ENCODE measurements at places on chromosomes 7 and 10. TPM values are rescaled to one million over a fixed set of nuclear protein-coding genes. Genes with fewer than 3 reads are reported as not detected.
A peak's percentile ranks its signal among the peaks of the same experiment; 100 is the strongest.

The HOXA7 gene
- not detected for total RNA-seq

GRCh38 chr10:112189465-112189864 lies 5.9 kb upstream of the GPAM start:
- DNase-seq = no peak

DNA sequence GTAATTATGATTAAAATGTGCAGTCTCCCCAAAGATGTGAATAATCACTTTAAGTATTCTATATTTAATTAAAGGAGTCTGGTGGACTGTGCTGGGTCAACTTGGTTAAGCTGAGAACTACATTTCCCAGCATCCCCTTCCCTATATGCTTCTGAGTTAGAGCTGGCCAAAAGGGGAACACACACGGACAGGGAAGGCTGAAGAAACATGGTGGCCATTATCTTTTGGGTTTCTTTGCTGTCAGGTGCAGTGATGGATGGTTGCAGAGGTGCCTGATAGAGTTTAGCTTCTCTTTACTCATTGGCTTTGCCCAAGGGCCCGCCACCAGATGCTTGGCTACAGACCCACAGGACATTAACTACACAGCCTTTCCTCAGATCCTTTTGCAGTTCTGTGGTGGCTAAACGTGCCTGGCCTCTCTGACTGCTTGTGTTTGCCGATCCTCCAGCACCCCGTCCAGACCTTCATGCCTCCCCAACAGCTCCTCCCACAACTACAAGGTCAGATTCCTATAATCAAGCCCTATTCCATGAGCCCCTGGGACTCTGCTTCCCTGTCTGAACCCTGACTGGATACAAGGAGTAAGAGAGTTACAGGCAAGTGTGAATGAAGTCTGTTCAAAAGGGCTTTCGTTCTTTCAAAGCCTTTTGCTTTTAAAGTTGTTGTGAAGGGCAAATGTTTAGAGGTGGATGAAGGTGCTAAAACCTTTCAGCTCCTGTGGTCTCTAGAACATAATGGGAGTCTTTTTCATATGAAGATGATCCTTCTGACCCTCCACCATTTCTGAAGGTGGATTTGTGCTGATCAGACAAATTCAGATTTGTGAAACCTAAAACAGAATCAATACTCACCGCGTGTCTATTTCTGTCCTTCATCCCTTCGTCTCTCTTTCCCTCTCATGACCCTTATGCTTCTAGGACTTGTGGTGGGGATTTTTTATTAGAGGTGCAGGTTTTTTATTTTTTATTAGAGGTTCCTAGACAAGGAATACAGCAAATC lies 21.5 kb downstream of the BUB3 start:
- DNase-seq = no peak

DNA sequence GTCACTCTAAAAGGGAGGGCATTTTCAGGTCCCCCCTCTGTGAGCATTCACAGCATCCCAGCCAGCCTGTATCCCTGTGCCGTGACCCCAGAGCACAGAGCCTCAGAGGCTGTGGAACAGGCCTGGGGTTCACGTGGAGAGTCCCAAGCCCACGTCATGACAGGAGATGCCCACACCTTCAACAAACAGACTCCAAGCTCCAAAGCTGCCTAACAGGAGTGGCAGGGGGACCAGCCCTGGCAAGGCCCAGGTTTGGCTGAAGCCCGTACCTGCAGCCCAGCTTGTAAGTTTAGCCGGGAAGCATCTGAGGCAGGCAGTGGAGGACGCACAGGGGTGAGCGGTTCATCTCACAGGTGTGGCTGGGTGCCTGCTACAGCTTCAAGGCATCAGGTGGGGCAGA lies 33.5 kb downstream of the LHPP start:
- no peak for DNase-seq

DNA sequence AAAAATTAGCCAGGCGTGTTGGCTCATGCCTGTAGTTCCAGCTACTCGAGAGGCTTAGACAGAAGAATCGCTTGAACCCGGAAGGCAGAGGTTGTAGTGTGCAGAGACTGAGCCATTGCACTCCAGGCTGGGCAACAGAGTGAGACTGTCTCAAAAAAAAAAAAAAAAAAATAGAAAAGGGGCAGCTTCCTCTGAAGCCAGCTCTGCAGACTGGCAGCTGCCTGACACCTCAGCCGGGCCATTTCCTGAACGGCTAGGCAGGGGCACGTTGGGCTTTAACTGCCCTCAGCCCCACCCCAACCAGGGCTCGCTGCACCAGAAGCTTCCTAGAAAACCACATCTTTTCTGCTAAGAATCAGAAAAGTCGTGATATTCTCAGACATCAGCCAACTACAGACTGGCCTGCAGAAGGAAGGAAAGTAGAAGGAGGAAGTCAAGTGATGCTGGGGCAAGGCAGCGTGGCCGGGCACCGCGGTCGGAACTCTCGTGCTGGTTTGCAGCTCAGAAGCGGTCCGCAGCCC lies 38.0 kb downstream of the PRKAG2 start:
- DNase-seq = peak; percentile 78

GRCh38 chr7:123871998-123872867 lies 27.3 kb downstream of the HYAL4 start:
- peak; percentile 67 for DNase-seq

The CLDN4 gene
- not detected for total RNA-seq

DNA sequence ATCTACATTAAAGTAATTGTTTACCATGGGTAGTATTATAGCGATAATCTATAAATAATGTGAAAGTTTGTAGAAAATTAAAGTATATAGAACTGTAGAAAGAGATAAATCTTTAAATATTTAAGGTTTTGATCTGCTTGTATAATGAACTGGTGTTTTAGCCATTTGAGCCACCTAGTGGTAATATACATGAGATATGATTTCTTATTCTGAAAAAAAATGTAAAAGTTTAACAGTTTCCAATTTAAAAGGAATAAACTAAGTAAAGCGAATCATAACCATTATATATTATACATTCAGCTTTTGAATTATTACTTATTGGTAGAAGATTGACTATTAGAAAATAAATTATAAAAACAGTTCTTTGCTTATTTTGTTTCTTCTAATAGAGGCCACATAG lies 91.2 kb downstream of the OTUD1 start:
- no peak for DNase-seq

DNA sequence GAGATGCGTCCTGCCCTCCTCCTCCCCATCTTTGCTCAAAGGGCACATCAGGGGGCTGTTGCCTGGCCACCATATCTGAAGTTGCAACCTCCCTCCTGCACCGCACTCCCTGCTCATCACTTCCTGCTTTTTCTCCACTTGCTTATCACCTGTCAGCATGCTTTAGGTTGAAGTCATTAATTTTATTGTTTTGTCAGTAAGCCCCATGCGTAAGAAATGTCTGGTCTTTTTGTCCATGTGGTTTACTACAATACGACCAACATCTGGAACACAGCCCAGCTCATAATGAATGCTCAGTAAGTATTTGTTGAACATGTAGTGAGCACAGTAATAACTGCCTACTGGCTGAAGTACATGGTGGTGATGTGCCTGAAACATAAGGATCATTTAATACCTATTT lies 71.6 kb upstream of the GJD4 start:
- no peak for DNase-seq

GRCh38 chr7:50262916-50263690 lies 41.4 kb upstream of the IKZF1 start:
- no peak for DNase-seq

DNA sequence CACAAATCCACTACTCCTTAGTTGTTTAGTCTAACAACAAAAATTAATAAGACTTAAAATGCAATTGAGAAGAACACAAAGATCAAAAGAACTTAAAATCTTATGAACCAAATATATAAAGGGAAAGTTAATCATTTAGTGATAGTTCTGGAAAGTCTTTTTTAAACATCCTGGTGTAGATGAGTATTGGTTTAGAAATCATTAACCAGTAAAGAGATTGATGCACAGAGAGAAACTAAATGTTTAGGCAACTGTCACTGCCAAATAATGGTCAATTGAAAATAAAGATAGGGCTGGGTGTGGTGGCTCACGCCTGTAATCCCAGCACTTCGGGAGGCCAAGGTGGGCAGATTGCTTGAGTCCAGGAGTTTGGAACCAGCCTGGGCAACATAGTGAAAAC lies 44.9 kb downstream of the SP8 start:
- DNase-seq = no peak

DNA sequence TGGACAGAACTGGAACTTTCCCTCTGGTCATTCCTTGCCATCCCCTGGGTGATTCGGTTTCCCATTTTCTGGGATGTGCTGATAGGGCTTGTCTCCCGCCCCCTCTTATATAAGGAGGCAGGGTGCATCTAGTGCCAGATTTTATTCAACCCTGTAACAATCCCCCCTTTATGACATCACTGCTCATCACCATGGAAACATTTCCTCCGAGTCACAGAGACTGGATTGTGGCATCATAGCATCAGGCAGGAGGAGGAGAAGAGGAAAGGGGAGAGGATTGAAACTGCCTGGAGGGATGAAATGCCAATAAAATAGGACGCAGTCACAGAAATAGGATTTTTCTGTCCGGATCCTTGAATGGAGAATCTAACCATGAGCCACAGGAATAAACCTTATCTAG lies 25.0 kb downstream of the SORCS3 start:
- DNase-seq = no peak

The DPYSL4 gene
- 24.9 TPM for total RNA-seq

The ADAM22 gene
- total RNA-seq = 1.2 TPM

The HKDC1 gene
- total RNA-seq = not detected

The AKR1B15 gene
- not detected for total RNA-seq

- DNase-seq = no peak
Observed at GRCh38 chr10:64648915-64649314, 1127.7 kb downstream of the REEP3 start.

DNA sequence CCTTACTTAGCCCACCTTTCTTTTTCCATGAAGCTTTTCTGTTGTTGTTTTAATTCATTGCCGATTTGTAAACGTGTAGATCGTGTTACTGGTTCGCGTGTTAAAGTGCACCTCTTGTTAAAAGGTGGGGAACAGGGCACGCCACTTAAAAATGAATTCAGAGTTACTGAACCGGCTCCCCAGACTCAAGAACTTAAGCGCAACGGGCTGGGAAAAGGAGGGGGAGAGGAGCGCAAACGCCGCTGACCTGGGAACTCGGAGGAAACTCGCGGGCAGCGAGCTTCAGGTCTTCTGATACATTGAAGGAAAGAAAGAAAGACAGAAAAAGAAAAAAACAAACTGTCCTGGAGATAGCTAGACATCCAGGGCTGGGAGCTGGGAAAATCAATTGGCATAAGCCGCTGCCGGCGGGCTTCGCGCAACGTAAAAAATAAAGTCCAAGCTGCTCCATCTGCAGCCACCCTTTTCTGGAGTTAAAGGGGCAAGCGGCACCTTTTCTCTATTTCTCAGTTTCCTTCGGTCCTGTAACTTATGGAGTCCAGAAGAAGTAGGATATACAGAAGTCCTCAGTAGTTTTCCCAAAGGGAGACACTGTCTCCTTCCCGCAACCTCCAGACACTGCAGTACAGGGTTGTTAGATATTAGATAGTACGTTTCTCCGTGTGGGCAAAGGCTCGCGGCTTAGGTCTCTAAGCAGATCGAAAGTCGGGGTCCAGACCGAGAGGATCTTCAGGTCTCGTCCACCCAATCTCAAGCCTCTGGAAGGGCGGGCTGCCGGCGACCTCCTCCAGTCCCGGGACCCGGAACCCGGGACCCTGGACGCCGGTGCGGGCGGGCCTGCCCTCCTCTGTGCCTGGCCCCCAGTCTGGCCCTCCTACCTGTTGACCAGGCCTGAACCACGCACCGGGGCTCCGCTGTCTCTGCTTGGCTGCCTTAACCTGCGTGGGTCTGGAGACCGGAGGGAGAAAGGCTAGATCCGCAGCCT lies 1.8 kb upstream of the DLX6 start:
- no peak for DNase-seq

The KAZALD1 gene
- total RNA-seq = 4.8 TPM

DNA sequence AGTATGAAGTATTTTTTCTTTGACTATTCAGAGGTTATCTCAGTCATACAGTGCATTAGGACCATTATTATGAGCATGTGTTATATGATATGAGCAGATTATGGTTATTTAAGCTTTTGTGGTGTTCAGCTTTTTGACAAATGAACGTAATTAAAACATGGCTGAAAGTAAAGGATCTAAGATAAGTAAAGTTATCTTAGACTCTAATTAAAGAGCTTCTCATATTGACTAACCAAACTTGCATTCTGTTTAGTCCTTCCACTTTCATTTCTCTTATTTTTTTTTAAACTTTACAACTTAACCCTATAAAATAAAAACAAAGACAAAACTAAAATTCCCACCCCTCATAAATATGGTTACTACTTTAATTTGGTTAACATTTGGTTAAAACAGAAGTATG lies 6.9 kb upstream of the GPR85 start:
- DNase-seq = no peak

The OR2A5 gene
- total RNA-seq = not detected

DNA sequence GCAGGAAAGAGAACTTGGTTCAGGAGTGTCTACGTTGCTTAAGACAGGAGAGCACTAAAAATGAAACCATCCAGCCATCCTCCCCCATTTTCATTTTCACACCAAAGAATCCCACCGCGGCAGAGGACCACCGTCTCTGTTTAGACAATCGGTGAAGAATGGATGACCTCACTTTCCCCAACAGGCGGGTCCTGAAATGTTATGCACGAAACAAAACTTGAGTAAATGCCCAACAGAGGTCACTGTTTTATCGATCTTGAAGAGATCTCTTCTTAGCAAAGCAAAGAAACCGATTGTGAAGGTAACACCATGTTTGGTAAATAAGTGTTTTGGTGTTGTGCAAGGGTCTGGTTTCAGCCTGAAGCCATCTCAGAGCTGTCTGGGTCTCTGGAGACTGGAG lies 1.4 kb upstream of the IL6 start:
- DNase-seq = no peak

DNA sequence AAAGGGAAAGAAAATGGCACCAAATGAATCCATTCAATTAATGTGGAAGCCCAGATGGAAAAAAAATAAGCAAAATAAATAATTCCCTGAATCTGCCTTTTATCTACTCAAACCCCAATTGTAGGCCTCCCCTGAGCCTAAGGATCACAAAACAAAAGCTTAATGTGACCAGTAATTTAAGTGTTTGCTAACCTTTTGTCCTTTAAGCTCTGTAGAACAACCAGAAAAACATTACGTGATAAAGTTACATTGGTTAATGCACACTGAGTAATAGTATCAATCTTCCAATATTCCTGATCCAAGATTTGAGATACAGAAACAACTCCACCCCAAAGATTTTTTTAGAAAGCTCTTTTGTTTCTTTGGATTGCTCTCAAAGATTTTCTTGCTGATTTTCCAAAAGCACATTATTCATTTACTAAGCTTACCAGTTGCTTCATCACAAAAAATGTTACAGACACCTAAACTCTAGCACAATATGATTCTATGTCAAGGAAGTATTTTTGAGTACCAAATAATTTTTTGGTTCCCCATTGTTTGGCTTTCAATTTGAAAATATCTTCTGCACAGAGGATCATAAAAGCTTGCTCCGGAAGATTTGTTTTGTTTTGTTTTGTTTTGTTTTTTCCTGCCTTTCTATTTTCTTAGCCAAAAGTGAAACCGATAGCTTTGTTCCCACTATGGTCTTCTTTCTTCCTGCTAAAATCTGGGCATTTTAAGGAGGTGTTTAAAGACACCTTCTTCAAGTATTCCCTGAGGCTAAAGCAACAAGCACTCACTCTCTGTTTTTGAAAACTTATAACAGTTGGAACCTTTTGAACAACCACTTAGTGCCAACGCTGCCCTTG lies 54.2 kb downstream of the TRIL start:
- DNase-seq = no peak

All from Right ventricle myocardium inferior (tissue), 1 donor.